ENCODE measurements at places on chromosomes 2 and 18.

GRCh38 chr2:132438691-132439090 lies 22.1 kb downstream of the GPR39 start:
- no peak for DNase-seq

GRCh38 chr2:37586663-37587317 lies 84.7 kb downstream of the CDC42EP3 start:
- DNase-seq: no peak

DNA sequence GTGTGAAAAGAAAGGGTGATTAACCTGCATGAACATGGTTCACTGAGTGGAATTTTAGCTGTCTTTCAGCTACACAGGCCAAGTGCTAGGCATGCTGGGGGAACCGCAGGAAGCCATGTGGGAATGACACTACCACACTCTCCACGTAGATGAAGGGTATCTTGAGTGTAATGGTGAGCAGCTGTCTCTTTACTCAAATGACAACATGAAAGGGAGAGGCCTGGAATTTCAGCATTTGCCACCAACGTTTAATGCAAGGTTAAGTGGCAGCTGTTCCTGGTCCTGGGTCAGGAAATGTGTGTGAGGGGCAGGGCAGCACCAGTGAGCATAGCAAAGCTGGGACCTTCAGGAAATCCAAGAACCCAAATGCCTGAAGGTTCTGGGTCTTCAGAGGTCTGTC lies 588.4 kb downstream of the SLC4A3 start:
- no peak for DNase-seq

- DNase-seq: peak; percentile 86
Measured at GRCh38 chr2:15636972-15637785, 45.5 kb downstream of the DDX1 start.

- no peak for DNase-seq
Measured at GRCh38 chr2:43109261-43109743, 117.1 kb downstream of the ZFP36L2 start.

- DNase-seq: no peak
Measured at GRCh38 chr2:122543815-122544214, 788.4 kb downstream of the TSN start.

GRCh38 chr2:127465258-127465657 lies 47.0 kb downstream of the PROC start:
- DNase-seq: no peak

DNA sequence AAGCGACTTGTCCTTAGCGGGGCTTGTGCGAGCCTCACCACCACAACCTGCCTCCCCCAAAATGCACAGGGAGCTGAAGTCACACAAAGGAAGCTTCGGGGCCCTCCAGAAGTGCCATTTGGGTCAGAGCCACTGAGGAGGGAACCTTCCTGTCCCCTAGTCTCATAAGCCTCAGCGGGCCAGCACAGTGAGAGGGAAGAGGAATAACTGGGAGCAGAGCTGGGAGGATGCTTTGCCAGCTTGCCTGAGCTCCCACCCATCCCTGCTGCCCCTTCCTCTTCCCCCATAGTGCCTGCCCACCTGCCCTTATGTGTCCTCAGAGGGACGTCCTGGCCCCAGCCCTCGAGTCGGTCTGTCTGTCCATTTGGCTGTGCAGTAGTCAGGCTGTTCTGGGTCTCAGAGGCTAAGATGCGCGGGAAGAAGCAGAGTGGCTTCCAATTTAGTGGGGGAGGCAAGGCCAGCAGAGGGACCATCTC lies 51.8 kb upstream of the GPR17 start:
- no peak for DNase-seq

- DNase-seq: no peak
Measured at GRCh38 chr2:120598416-120598815, 137.3 kb upstream of the GLI2 start.

GRCh38 chr18:43161528-43161927 lies 46.0 kb upstream of the RIT2 start:
- no peak for DNase-seq

DNA sequence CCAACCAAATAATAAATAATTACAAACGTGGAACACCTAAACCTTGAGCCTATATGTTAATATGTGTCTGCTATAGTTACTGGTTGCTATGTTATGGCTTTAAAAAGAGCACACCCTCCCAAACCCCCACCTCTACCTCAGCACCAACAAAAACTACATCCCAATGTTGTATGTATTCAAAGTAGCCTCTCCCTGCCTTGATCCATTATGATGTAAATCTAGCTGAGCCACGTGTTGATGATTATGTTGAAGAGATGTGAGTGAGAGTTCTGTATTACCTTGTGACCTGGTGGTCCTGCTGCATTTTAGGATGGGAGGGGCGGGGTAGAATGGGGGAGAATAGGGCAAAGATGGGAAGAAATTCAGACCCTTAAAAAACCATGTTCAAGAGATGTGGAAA lies 4.8 kb downstream of the MFSD6 start:
- DNase-seq: no peak

DNA sequence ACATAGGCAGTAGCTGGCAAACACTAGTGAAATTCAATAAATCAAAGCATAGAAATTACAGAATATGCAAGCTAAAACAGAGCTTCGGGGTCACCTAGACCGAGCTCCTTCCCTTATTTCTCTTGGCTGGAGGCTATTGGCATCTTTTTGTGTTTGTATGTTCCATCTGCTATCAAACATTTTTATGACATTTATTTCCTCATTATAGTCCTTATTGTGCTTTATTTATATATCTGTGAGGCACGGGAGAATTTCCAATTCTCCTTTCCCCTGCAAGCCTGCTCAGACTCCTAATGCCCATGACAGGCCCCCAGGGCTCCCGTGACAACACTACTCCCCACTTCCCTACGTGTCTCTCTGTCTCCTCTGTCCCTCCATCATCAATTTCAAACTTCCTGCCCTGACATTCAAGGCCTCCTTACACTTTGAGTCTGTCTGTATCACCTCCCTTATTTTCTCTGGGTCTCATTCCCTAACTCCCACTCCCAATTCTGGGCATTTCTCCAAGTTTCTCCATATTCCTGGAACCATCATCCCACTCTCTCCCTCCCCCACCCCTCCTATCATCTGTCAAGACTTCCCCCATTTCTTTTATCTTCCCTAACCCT lies 316.9 kb downstream of the OSR1 start:
- no peak for DNase-seq

- no peak for DNase-seq
Measured at GRCh38 chr2:70954886-70955285, 19.2 kb downstream of the ATP6V1B1 start.

- peak; percentile 71 for DNase-seq
Measured at GRCh38 chr18:13381944-13382365, 163.4 kb downstream of the LDLRAD4 start.

DNA sequence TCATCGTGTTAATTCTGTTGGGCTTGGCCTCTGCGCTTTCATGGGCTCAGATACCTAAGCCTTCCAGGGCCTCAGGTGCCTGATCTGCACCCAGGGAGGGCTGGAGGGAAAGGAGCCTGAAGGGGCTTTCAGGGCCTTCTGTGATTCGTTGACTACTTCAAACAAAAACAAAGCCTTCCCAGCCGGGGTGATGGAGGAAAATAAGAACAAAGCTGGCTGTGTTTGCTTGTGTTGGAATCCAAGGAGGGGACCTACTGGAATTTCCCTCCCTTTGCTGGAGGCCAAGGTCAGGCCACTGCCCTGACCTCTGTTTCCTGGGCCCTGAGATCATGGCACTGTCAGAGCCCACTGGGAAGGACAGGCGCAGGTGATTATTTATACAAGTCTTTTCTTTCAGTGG lies 135.3 kb downstream of the KLHL29 start:
- no peak for DNase-seq
